Stimulated activated CD4-positive, alpha-beta T cell treated with anti-CD3 and anti-CD28 coated beads, Interleukin-1b, Interleukin-23, amount 100 ng/mL, for 4 hours (primary cell): ENCODE measurements at places on chromosomes 2 and 18.

DNA sequence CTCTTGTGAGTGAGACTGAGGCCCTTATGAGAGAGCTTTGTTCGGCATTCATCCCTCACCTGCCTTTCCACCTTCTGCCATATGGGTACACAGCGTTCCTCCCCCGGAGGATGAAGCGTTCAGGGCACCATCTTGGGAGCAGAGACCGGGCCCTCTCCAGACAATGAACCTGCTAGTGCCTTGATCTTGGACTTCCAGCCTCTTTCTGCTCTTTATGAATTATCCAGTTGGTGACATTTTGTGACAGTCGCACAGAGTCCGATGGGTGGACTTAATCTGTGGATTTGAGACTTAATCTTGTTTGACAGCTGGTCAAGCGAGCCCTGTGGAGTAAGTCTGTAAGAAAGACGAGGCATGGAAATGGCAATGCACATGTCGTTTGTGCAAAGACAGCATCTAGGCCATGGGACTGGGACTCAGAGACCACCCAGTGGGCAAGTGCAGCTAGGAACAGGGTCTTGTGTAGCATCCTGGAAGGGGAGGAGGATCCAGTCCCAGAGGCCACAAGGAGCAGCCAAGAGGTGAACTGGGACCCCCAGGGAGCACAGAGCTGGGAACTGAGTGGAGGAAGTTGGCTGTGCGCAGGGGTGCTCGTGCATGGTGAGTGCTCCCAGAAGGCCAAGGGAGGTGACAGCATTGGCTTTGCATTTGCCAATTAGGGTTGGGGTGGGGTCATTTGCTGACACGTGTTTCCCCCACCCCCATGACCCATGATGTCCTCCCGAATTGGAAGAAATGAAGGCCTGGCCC, 69.5 kb upstream of the HDAC4 start:
- no peak for DNase-seq

DNA sequence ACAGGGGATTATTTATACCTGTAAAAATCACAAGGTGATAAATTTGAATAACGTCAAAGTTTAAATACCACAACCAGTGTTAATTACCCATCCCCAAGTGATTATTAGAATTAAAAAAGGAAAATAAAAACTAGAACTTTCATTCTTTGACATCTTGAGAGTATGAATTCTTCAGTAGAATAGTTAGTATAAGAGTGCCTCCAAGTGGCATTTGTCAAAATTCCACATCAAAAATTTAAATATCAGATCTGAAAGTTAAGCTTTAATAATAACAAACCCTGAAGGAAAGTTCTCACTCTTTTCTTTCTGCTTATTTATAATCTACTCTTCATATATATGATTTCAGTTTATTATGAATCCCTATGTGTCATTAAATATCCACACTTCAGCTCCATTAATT, 273.7 kb upstream of the KYNU start:
- DNase-seq, result no peak

- peak; percentile 44 for DNase-seq
Measured at GRCh38 chr2:231614559-231615057, 21.9 kb downstream of the TEX44 start.

GRCh38 chr2:237923481-237924163, 43.2 kb upstream of the UBE2F start:
- DNase-seq, result peak; percentile 82

GRCh38 chr2:45288532-45289417, 279.5 kb upstream of the SIX2 start:
- no peak for DNase-seq

GRCh38 chr2:165870346-165870745, 76.3 kb upstream of the GALNT3 start:
- no peak for DNase-seq

- DNase-seq, result no peak
Measured at GRCh38 chr18:220708-221107, 47.1 kb downstream of the THOC1 start.

- DNase-seq, result no peak
Measured at GRCh38 chr2:127401757-127402695, 14.3 kb upstream of the MAP3K2 start.

DNA sequence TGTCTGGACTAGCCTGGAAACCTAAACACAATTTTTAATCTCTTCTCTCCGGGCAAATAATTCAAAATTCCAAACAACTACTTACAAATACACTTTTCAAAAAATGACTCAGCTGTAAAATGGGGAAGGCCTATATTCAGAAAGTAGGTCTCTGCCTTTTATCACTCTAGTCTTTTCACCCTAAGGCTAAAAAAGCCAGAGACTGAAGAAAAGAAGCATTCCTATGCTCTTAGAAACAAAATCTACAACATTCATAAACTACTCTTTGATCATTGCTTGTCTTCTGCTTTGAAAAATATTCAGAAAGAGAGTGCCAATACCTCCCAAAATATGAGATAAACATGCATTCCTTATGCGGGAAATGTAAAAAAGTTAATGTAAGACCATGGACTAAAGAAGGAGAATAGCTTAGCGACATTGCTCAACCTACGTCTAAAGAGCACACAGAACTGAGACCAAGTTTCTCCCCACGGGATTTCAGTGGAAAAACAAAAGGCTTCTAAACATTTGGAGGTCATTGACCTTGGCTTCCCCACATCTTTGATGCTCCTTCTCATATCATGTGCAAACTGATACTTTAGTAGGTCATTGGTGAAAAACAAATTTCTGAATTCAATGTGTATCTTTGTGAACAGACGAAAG, 74.4 kb upstream of the EPB41L3 start:
- no peak for DNase-seq

- DNase-seq, result no peak
Measured at GRCh38 chr2:233803292-233803911, 25.3 kb downstream of the MROH2A start.

GRCh38 chr2:233032551-233033320, at the start of gene NEU2:
Gene NEU2 (plus strand): TSS chr2:233032672. CDS start chr2:233032672, 0 bp downstream.
- no peak for DNase-seq

DNA sequence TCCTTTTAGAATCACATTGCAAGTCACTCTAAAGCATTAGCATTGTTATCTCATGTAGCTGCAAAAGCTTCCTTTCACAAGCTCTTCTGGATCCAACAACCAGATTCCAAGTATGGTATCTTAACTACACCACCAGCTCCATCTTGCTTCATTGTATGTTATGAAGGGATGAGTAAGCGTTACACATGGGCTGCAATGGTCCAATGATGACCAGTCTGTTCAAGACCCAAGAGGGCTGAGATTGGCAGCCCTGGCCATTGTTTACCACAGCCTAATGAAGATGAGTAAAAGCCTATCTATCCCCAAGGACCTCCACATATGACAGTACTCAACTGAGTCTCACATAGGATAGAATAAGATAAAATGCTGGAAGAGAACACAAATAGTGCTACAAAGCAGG, 6.3 kb downstream of the CFLAR start:
- no peak for DNase-seq

GRCh38 chr2:215728504-215729065, 284.8 kb downstream of the MREG start:
- DNase-seq, result no peak

DNA sequence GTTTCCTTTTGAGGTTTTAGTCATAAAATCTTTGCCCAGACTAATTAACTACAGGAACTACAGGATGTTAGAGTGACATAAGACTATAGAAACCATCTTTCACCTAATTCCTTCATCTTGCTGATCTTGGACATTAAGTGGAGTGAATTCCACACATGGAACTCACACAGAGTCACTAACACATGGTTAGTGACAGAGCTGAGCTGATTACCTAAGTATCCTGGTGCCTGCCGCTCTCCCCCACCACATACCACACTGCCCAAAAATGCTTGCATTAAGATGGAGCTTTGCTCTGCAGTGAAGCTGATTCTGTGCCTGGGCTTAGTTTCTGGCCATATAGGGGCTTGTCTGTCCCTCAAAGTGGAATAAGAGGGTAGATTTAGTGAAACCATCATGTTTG, 332.9 kb upstream of the NT5C1B start:
- no peak for DNase-seq

- DNase-seq, result no peak
Measured at GRCh38 chr18:43964666-43965065, 687.4 kb upstream of the SYT4 start.

- no peak for DNase-seq
Measured at GRCh38 chr2:38610851-38611801, 8.4 kb upstream of the HNRNPLL start.

DNA sequence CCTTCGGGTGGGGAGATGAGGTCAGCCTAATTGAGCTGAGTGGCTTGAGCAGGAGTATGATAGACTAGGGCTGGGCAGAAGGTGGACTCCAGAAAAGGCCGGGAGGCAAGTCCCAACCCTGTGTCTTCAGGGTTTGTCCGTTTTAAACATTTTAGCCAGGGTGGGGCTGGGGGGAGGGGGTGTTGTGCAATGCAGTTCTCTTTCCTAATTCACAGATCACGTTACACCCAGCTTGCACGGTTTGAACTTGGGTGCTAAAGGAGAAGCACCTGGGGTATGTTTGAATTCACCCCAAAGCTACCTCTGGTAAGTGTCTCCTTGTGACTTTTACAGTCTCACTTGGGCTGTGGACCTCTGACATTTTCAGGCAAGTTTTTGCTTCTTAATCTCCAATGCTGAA, 233.3 kb downstream of the AGAP1 start:
- DNase-seq, result no peak

DNA sequence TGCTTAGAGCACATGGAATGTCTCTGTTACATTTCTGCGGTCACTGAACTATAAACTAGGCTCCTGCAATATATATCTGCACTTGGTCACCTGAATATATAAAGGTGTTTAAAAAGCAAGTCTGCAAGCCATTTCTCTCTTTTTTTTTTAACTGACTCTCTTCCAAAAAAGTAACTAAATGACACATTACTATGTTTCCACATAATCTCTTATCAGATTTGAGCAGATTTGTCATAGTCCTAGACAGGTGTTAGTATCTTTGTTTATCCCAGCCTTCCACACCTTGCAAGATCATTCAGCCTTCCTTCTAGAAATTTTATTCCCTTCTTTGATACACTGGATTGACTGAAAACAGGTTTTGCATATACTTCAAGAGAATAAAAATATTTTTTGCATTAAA, 86.7 kb upstream of the KLF7 start:
- DNase-seq, result no peak

DNA sequence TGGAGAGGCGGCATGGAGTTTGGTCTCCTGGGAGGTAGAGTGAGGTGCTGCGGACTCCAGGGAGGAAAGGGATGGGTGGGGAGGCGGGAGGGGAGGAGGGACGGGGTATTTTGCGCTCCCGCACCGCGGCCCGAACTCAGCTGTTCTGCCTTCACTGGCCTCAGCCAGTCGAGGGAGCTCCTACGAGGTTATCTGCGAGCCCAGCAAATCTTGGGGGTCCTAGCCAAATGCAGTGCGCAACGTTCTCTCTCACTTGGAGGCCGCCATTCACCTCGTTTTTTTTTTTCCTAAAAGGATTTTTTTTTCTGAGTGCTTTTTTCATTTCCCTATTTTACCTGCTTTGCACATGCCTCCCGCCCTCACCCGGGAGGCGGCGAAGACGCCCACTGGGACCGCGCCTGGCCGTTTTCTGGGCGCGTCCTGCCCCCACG, 877 bp upstream of the BCL2L11 start:
- no peak for DNase-seq

- DNase-seq, result no peak
Measured at GRCh38 chr2:2933426-2933825, 444.2 kb downstream of the EIPR1 start.

- DNase-seq, result no peak
Measured at GRCh38 chr2:64622443-64623241, 31.1 kb downstream of the SERTAD2 start.

- DNase-seq, result no peak
Measured at GRCh38 chr2:223396993-223397392, 205.2 kb downstream of the SCG2 start.
